CD4-positive, CD25-positive, alpha-beta regulatory T cell (primary cell): ENCODE measurements at places on chromosomes 3 and 15. TPM values are rescaled to one million over a fixed set of nuclear protein-coding genes. Genes with fewer than 3 reads are reported as not detected.

GRCh38 chr15:92711457-92711831 lies 55.9 kb upstream of the FAM174B start:
- no peak for DNase-seq

GRCh38 chr15:61994216-61994615 lies 66.0 kb downstream of the VPS13C start:
- DNase-seq, result no peak

DNA sequence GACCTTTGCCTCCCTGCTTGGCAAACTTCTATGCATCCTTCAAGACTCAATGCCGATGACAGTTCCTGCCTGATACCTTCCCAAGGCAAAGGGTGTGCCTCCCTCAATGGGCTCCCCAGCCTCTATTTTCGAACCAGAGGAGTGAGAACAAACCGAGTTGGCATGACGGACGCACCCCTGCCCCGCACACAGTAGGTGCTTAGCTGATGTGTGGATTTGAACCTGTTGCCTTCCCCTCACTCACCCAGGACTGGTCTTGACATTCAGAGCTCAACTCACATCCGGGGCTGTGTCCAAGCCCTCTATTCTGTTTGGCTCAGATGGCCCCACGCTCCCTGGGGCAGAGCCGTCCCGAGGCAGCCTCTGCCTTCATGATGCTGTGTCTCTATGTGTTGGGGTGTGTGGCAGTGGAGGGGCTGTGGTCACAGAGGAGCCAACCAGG lies 52.2 kb upstream of the SLC6A11 start:
- no peak for DNase-seq

- no peak for DNase-seq
Measured at GRCh38 chr15:40079456-40079855, 29.2 kb downstream of the BMF start.

DNA sequence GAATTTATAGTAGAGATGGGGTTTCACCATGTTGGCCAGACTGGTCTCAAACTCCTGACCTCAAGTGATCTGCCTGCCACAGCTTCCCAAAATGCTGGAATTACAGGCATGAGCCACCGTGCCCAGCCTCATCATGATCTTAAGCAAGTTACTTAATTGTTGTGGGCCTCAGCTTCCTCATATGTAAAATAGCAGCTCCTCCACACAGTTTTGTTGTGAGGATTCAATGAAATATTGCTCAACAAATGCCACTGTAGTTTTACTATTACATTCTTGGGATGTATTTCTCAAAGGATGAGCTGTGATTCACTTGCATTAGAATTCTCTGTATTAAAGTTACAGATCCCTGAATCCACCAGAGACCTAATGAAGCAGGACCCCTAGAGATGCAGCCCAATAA lies 168.8 kb downstream of the ADAMTS9 start:
- no peak for DNase-seq

DNA sequence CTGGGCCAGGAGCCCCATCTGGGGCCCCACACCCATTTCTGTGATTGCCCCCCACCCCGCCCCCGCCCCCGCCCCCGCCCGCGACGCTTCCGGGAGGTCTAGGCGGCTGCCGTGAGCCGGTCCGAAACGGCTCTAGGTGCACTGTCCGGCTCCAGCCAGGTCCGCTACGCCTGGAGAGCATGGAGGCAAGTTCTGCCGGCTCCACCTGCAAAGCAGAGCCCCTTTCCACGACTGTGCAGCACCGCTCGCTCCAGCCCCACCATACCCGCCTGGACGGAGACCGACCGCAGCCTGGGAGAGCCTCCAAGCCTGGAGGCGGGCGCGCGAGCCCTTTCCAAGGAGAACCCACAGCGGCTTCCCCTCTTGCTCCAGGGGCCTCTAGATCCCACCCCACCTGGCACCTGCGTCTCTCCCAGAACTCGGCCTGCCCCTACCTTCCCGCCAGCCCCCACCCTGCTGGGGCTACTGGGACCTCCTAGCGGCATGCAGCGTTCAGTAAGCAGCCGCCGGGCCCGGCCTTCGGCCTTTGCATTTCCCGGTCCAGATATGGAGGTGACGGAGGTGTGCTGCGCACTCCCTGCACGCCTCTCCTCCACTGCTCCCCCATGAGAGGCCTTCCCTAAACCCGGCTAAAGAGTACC lies 66.2 kb downstream of the KLF13 start:
- no peak for DNase-seq

- DNase-seq, result no peak
Measured at GRCh38 chr3:89586256-89586655, 478.8 kb downstream of the EPHA3 start.

DNA sequence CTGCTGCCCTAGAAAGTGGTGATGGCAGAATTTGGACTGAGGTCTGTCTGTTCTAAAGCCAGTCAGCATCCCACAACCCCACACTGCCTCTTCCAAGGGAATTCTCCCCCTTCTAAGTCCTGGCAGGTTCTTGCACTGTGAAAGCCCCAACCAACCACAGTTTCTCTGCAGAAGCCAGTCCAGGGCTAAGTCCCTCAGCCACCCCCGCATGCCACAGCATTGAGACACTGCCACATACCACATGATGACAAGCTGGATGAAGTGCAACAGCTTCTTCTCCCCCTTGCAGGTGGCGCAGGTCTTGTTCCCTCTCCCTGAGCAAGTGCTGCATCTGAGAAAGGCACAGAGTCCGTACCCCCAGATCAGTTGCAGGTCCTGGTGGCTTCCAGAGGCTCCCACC lies 18.6 kb downstream of the SSUH2 start:
- DNase-seq, result no peak

- DNase-seq, result no peak
Measured at GRCh38 chr3:119401069-119401468, 62.3 kb downstream of the TMEM39A start.

The GREM1 gene
- not detected for polyA plus RNA-seq

The DBR1 gene
- 15.5 TPM for polyA plus RNA-seq

The BCL2A1 gene
- polyA plus RNA-seq, result 12.3 TPM

The NECTIN3 gene
- polyA plus RNA-seq, result 0.80 TPM

DNA sequence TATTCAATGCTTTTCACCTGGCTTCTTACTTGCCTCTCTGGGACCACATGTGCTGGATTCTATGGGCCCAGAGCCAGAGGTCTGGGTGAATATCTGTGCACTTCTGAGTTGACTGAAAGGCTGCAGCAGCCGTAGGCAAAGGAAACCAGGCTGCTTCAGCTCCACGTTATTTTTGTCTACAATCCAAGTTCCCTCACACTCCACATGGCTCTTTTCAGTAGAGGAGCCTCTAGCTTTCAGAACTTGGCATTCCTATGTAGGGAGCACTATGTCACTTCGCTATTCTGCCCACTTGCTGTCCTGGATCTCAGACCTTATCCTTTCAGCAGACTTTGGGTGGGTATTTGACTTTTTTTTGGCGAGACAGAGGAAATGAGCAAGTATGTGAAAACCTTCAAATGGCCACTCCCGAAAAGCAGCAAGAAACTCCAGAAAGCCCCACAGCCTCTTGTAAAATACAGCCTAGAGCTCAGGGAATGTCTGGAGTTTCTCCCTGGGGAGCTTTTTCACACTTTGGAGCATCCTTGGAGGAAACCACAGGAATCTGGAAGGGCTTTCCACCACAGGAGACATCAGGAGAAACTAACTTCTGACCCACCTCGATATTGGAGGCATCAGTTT lies 80.9 kb downstream of the DUT start:
- no peak for DNase-seq

The CAND2 gene
- polyA plus RNA-seq, result 0.76 TPM

DNA sequence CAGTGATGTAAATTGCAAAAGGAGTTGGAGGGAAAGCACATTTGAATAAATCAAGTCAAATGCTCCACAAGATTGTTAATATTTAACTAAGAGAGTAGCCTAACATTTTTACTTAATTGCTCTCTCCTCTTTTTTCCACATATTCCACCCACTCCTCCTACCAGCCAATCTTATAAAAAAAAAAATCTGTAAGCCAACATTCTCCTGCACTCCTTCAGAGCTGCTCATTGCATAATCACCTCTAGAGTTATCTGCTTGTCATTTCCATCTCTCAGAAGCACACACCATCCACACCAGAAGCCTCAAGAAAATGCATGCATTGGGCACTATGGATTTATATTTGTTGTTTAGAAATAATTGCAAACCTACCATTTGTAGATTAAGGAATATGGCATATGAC lies 64.1 kb downstream of the CADPS start:
- no peak for DNase-seq

GRCh38 chr15:32675466-32675865 lies 34.0 kb downstream of the SCG5 start:
- no peak for DNase-seq

DNA sequence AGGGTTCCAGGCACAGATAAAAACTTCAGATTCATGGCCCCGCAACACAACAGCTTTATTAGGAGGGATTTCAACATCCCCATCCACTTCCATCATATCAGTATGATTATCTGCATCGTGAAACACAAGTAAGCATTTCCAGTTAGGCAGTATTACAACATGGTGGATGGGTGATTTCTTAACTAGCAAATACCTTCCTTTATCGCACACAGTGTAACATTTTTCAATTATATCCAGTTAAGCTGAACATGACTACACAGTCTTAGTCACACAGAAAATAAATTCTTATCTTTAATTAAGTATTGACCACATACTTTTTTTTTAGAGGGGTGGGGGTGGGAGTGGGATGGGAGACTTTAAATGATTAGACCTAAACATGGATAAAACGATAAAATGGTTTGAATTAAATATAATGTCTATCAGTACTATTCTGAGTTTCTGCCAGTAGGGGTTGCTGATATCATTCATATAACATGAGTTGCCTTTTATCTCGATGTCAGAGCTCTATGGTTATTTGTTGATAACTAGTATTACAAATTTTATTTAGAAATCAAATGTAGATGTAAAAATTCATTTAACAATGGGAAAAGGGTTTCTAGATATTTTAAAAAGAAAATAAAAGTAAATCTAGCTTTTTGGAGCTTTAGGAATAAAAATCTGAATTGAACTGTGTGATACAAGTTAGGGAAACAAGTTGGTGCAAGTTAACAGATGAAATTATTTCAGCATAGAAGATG lies 146.6 kb downstream of the TBL1XR1 start:
- peak; percentile 69 for DNase-seq

The CLEC3B gene
- not detected for polyA plus RNA-seq

GRCh38 chr15:74464216-74464615 lies 3.3 kb upstream of the UBL7 start:
- DNase-seq, result no peak

GRCh38 chr3:16881896-16882630 lies 2.7 kb upstream of the PLCL2 start:
- DNase-seq, result no peak

GRCh38 chr15:39510001-39510701 lies 70.7 kb upstream of the THBS1 start:
- no peak for DNase-seq

DNA sequence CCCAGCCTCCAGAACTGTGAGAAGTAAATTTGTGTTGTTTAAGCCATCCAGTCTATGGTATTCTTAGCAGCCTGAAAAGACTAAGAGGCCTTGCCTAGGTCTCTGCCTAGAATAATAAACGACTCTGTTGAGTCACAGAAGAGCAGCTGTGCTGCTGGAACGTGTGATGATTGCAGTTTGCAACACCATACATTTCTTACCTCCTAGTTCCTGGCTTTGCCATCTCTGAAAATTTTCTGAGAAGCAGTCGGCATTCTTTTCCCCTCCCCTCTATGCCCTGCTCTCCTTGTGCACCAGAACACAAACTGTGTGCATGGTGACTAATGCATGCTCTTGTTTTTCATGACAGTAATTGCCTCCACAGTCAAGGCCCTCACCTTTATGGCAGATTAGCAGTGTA lies 301.3 kb downstream of the IL20RB start:
- no peak for DNase-seq

GRCh38 chr3:172332256-172333041 lies 115.8 kb downstream of the GHSR start:
- peak; percentile 59 for DNase-seq

GRCh38 chr3:106255870-106256248 lies 387.0 kb upstream of the CBLB start:
- no peak for DNase-seq

- no peak for DNase-seq
Measured at GRCh38 chr15:33084661-33085060, 109.9 kb downstream of the FMN1 start.

GRCh38 chr3:171753665-171754408 lies 56.4 kb downstream of the PLD1 start:
- no peak for DNase-seq

The GPR149 gene
- not detected for polyA plus RNA-seq

The SQOR gene
- 160 TPM for polyA plus RNA-seq

GRCh38 chr15:29840054-29840453 lies 17.8 kb upstream of the TJP1 start:
- DNase-seq, result no peak

- no peak for DNase-seq
Measured at GRCh38 chr3:178078953-178079352, 457.3 kb upstream of the KCNMB2 start.

GRCh38 chr3:118810499-118811035 lies 224.1 kb downstream of the IGSF11 start:
- no peak for DNase-seq

DNA sequence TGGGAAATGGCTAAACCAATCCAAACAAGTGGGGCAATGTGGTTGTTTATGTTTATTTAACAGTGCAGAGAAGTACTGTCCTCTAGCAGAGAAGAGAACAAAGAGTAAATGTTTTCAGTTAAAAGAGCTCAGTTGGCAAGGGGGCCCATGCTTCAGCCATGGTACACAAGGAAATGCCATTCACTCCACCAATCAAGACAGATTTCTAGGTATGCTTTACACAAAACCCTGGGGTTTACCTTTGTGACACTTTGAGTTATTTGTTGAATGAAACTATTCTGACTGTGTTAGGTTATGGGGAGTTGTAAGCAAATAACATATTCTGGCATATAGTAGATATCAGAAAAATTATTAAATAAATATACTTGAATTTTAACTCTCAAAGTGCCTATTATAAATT lies 228.5 kb upstream of the MME start:
- DNase-seq, result no peak

DNA sequence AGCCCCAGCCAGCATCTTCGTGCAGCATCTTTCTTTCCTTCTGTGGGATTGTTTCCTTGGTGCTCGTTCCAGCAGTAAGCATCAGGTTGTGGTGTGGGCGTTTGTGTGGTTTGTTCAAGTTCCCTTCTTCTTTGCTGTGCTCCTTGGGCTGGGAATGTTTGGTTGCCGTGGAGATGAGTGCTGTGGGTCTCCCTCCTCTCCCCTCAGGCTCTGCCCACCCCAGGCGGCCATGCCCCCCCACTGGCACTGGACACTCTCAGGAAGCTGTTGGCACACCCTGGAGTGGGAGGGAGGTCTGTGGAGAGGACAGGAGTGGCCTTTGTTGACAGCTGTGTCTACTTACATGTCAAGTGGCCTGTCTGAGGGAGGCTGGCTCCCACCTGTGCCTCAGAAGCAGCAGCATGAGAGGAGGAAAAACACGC lies 46.5 kb upstream of the SACM1L start:
- DNase-seq, result no peak

- no peak for DNase-seq
Measured at GRCh38 chr3:31242026-31242960, 290.4 kb upstream of the STT3B start.

GRCh38 chr3:26799679-26800317 lies 177.2 kb downstream of the LRRC3B start:
- no peak for DNase-seq

GRCh38 chr15:70532531-70533186 lies 230.7 kb downstream of the UACA start:
- DNase-seq, result no peak

The CYP1A1 gene
- not detected for polyA plus RNA-seq

The PTH1R gene
- not detected for polyA plus RNA-seq
